ENCODE measurements at places on chromosomes 5 and 9.

DNA sequence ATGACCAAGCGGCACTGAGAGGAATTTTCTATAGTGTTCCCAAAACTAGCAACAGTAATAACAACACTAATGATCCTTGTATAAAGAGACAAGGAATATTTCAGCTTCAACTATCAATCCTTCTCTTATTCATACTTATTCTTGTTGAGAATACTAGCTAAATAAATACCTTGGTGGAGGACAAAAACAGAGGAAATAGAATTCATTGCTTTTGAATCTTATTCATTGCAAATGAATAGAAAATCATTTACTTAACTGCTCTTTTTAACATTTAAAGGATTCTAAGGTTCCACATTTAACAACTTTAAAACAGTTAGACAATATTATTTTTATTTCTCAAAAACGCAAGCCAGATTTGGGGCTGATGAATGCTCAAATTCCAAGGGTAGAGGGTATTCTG, 22.4 kb downstream of the SKIC3 start:
- no peak for DNase-seq

DNA sequence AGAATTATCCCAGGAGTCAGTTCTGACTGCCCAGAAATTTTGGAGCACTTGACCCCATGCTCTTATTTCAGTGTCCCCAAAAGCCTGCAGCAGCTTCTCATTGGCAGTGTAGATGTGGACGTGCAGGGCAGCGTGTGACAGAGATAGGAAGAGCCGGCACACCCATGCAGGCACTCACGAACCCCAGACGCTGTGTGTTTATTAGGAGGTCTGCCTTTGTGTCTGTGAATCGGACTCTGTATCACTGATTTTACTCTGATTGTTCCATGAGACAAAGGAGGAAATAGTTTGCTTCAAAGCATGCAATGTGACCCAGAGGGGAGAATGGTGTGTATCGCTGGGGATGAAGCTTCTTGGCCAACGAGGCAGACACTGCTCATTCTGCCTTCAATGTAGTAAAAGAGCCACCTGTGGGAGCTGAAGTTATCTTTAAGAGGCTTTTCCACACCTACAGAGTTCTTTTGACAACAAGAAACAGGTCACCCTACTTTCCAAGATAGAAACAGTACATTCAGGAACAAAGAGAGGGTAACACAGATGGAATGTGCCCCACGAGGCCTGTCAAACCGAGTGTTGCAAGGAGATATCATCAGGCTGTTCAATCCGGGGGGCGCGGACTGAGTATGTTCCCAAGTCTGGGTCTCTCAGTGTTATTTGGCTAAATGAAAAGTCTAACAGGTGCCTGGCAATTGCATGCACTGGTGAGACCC, 224.0 kb downstream of the NTRK2 start:
- no peak for DNase-seq

DNA sequence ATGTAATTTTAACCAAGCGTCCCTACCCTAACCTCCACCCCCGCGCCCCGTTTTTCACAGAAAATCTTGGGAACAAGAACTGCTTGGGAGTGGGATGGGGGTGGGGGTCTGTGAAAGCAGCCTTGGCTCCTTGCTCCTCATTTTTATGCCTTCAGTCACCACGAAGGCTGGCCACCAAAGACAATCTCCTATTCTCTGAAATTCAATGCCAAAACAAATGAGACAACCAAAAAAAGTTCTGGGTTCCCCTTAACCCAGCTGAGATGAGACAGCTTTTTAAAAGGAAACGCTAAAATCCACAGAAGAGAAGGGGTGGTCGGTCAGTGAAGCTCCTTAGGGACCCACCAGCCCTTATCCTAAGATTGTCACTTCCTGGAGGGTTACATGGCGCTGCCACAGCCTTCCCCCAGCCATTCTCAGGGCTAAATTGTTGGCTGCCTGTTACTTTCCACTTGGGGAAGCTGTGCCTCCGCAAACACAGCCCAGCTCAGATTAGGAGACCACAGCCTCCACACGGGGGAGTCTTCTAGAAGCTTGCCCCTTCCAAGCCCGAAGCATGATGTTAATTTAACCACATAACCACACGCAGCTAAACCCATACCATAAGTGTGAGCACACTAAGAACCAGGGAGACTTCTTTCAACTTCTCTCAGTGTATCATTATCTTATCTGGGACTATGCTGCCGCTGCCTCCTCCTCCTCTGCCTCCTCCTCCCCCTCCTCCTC, 136.3 kb downstream of the FOXD1 start:
- DNase-seq = peak; percentile 73

GRCh38 chr5:36683821-36684434, 77.5 kb downstream of the SLC1A3 start:
- DNase-seq = peak; percentile 71

GRCh38 chr5:67199859-67200258, 3.3 kb upstream of the CD180 start:
- no peak for DNase-seq

DNA sequence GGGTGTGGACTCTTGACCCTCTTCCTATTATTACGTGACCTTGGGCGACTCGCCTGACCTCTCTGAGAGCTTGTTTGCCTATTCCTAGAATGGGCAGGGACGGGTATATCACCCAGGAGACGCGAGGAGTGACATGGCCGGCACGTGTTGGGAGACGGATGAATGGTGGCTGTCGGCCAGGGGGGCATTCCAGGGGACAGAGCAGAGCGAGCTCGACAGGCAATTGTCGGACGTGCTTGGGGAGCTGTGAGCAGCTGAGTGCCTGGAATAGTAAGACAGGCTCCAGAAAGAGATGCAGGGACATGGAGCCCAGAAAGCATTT, 29.3 kb upstream of the UNC5A start:
- DNase-seq = peak; percentile 49

DNA sequence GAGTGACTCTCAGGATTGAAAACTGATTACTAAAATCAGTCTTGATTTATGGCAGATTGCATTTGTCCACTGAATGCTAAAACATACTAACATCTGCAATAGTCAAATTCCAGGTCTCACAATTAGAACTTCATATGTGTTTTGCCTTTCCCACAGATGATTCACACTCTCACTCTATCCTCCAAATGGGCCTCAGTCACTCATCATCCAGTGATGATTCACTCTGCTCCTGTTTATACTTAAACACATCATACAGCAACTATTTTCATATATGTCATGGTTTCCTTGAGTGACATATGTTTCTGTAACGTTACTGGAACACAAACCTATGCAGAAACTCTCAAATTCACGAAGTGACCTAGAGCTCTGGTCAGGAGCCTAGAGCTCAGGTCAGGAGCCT, 512.9 kb downstream of the HINT1 start:
- no peak for DNase-seq

DNA sequence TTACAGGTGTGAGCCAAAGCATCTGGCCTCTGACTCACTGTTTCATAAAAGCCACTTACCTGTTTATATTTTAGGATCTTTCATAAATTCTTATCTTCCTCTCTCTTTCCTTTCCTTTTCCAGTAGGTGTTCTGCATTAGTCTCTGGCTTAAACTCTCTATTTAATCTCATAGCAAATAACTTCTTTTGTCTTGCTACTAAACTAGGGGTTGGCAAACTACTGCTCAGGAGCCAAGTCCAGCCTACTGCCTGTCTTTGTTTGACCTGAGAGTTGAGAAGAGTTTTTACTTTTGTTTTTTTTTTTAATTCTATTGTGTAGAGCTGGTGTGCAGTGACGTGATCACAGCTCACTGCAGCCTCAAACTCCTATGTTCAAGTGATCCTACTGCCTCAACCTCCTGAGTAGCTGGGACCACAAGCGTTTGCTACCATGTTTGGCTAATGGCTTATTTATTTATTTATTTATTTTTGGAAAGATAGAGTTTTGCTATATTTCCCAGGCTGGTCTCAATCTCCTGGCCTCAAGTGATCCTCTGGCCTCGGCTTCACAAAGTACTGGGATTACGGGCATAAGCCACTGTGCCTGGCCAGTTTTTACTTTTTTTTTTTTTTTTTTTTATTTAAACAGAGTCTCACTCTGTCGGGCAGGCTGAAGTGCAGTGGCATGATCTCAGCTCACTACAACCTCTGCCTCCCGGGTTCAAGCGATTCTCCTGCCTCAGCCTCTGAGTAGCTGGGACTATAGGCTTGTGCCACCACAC, 5.4 kb upstream of the NDFIP1 start:
- no peak for DNase-seq

GRCh38 chr9:76143834-76144233, 250.4 kb downstream of the RFK start:
- DNase-seq = no peak

DNA sequence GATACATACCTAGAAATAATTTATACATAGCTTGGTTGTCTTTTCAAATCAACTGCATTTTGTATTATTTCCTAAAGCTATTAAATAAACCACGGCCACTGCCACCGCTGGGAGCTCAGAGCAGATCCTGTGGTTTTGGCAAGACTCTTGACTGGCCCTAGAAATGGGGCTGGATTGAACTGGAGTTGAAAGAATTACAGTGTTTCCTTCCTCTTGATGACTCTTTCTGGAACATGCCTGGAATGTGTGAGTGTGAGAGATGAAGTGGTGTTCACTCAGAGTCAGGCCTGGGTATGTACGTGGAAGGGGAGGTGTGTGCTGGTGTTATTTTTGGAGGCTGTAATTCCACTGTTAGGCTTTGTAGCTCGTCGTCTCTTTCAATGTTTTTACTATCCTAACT, 45.9 kb downstream of the TEK start:
- peak; percentile 82 for DNase-seq

DNA sequence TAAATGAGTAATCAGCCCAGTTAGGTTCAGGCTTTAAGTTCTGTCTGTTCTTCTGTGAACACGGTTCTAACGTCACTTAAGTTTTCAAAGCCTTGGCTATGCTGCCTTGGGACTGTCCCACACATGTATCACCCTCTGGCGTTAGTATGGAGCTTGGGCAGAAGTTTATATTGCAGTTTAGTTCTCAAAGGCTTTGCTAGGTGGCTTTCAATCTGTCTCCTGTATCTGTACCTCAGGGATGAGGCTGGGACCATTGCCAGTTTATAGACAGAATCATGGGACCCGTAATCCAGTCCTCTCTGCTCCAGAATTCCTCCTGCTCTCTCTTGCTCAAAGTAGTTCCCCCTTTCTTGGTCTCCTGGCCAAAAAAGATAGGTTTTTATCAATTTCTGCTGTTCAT, 12.1 kb downstream of the C9orf40 start:
- no peak for DNase-seq

DNA sequence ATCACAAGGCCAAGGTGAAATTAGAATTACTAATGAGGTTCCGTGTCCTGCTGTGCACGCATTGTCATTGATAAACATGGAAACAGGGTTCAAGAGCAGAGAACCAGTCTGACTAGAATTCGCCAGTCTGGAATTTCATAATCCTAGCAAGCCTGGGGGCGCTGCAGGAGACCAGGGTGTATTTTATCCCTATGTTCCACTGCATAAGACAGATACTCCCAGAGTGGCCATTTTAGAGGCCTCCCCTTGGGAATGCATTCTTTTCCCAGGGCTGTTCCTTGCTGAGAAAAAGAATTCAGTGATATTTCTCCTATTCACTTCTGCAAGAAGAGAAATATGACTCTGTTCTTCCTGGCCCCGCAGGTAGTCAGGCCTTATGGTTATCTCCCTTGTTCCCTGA, 1387.7 kb downstream of the MAT2B start:
- DNase-seq = no peak

- DNase-seq = no peak
Observed at GRCh38 chr5:157862183-157862851, 3.4 kb upstream of the CLINT1 start.

DNA sequence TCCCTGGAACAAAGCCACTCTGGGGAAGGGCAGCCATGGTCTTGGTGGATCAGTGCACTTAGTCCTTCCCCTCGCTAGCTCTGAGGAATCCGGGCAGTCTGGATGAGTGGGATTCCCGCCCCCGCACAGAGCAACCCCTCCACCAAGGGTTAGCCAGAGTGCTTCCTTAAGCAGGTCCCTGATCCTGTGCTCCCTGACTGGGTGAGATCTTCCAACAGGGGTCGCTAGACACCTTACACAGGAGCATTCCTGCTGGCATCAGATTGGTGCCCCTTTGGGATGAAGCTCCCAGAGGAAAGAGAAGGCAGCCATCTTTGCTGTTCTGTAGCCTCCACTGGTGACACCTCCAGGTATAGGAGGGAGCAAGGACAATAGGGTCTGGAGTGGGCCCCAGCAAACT, 228.8 kb downstream of the AP3B1 start:
- no peak for DNase-seq

GRCh38 chr9:6605202-6605601, 40.3 kb downstream of the GLDC start:
- no peak for DNase-seq

DNA sequence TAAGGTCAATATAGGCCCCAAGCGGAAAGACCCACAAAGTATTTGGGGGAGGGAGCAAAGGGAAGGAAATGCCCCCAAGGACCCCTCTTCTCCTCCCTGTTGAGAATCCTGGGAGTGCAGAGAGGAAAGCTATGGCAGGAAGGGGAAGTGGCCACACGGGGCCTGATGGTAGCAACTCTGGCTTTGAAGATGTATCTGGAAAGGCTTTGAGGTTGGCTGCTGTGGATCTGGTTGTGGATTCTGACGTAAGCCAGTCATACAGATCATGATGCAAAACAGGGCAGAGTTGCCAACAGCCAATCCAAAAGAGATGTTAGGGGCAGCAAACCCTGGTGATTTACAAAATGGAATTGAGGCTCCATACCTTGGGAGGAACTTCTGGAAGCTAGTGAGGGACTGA, 108.8 kb downstream of the PRKACG start:
- peak; percentile 60 for DNase-seq

GRCh38 chr9:34988218-34989002, 1.1 kb upstream of the DNAJB5 start:
- DNase-seq = peak; percentile 64

- DNase-seq = no peak
Observed at GRCh38 chr9:4691795-4692194, 12.4 kb downstream of the CDC37L1 start.

DNA sequence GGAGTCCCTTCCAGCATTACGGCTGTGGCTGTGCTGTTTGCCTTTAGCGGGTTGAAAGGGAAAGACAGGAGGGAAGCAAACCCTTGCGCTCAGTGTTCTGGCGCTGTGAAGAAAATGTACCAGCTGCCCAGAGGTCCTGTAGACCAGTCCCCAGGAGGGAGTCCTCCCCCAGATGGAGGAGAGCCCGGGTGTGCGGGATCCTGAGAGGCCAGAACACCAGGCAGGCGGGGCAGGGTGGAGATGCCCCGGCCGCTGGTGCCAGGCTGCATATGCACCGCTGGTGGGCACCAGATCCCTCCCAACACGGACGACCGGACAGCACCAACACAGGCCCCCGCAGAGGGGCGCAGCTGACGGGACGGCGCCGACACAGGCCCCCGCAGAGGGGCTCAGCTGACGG, 37.2 kb upstream of the SLC9A3 start:
- DNase-seq = no peak

DNA sequence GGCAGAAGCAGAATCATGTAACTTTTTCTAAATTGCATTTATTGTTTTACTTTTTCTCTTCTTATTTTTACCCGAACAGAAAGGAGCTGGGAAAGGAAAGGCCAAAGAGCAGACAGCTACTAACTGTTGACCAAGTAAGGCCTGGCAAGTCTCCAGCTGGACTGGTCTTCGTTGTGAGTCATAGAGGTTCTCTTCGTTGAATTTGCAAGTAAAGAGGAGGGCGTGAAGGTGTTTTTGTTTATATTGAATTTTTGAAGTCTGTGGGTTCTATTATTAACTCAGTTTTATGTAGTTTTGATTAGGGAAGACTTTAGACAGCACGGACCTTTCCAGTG, 416.5 kb upstream of the CCNH start:
- no peak for DNase-seq

GRCh38 chr5:135628771-135629563, 50.2 kb upstream of the CXCL14 start:
- DNase-seq = no peak
